Stimulated activated naive CD8-positive, alpha-beta T cell treated with anti-CD3 and anti-CD28 coated beads, Interleukin-15, amount 100 ng/mL, for 72 hours (primary cell): ENCODE measurements at places on chromosomes 16 and 17.

GRCh38 chr16:58236231-58236690 lies 38.4 kb upstream of the CSNK2A2 start:
- peak; percentile 52 for DNase-seq

DNA sequence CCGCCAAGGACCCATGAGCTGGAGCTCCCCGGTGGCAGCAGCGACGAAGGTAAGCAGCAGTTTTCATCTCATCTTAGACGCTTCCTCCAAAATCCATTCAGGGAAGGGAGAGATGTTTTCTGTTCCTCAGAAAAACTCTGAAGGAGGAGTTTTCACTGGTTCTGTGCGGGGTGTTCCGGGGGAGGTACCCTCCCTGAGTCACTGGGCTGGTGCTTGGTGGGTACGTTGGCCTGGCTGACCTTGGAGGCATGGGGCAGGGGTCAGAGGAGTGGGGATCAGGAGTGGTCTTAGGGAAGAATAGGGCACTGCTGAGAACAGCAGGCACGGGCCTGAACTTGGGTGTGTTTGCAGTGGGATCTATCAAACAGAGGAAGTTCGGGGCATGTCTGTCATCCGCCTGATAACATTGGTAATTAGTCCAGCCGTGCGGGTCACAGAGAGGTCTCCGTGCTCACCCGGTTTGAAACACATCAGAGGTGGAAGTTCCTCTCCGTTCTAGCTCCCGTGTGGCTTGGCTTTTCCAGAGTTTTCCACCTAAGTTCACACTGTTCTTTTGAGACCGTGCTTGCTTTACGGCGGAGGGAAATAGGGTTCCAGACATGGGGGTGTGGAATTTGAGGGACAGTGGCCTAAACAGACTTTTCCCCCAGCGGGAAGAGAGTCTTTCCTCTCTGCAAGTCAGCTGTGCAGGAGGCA lies 59.6 kb upstream of the CIBAR2 start:
- DNase-seq: no peak

- no peak for DNase-seq
Observed at GRCh38 chr16:63581570-63581969, 1540.3 kb downstream of the CDH11 start.

GRCh38 chr17:1030684-1031532 lies 34.0 kb downstream of the TIMM22 start:
- DNase-seq: no peak

GRCh38 chr17:39921323-39921722 lies 2.9 kb upstream of the GSDMB start:
- DNase-seq: peak; percentile 47

GRCh38 chr17:40075201-40075941 lies 12.6 kb downstream of the THRA start:
- peak; percentile 70 for DNase-seq

- DNase-seq: no peak
Observed at GRCh38 chr17:2403044-2403443, 2.2 kb upstream of the MNT start.

GRCh38 chr16:72983728-72984350 lies 64.1 kb downstream of the ZFHX3 start:
- DNase-seq: no peak

- no peak for DNase-seq
Observed at GRCh38 chr17:80774146-80774545, 217.5 kb upstream of the CHMP6 start.

DNA sequence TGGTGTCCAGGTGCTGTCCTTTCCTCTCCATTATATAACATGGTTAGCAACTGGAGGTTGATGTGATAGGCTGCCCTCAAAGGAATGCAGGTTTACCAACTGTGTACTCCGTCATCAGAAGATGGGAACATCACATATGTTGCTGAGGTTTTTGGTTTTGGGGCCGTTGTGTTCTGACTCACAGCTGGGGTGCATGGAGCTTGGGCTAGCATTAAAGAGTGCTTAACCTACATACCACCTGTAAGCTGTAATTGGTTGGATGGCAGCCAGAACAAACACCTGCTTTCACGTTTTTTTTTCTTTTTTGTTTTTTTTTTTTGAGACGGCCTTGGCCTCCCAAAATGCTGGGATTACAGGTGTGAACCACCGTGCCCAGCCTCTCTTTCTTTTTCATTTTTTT lies 20.9 kb downstream of the TMEM11 start:
- DNase-seq: no peak

DNA sequence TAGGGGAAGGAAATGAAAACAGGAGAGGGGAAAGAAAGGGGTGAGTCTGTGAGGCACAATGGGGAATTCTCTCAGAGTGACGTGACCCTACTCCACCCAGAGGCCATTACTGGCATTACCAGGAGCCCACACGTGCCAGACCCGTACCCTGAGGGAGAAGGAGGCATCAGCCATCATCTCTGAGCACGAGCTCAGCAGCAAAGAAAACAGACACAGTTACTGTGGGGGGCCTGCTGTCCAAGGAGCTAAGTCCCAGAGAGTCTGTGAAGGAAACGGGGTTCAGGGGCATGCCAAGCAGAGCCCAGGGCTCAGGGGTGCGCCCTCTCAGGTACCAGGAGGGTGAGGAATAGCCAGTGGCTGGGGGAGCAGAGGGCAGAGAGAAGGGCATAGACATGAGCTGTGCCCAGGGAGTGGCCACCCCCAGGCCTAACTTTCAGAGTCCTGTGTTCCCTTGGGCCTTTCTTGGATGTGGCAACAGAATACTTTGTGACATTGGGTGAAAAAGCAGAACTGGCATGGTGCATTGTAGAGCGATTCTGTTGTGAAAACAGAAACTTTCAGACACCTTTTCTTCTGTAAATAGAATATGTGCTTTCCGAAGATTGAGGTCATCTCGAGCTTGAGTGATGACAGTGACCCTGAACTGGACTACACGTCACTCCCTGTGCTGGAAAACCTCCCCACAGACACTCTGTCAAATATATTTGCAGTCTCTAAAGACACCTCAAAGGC lies 11.3 kb downstream of the TAF1C start:
- DNase-seq: peak; percentile 63

DNA sequence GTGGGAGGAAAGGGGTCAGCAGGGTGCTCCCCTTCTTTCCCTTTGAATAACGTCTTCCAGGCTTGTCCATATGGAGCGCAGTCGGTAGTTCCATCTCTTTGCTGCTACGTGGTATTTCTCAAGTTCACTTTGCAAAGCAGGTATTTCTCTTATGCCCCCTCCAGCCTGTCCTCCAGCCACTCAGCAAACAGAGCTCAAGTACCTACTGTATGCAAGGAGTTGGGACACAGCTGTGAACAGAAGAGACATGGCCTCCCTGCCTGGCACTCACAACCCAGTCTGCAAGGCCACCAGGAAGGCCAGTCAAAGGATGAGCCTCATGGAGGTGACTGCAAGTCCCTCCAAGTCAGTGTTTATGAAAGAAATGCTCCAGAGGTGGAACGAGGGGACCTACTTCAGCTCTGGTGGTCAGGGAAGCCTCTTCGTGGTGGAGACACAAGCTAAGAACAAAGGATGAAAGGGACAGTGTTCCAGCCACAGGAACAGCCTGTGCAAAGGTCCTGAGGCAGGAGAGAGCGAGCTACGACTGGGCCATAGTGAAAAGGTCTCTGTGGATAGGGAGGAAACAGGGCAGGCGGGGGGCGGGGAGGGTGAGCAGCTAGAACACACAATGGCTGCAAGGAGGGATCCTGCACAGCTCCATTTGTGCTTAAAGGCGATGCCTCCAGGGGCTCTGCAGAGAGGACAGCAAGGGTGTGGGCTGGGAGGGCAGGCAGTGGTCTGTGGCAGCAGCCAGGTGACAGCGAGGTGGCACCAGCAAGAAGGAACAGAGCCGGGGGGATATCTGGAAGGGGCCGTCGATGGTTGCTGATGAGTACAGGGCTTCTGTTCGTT lies 32.6 kb downstream of the PPL start:
- no peak for DNase-seq

DNA sequence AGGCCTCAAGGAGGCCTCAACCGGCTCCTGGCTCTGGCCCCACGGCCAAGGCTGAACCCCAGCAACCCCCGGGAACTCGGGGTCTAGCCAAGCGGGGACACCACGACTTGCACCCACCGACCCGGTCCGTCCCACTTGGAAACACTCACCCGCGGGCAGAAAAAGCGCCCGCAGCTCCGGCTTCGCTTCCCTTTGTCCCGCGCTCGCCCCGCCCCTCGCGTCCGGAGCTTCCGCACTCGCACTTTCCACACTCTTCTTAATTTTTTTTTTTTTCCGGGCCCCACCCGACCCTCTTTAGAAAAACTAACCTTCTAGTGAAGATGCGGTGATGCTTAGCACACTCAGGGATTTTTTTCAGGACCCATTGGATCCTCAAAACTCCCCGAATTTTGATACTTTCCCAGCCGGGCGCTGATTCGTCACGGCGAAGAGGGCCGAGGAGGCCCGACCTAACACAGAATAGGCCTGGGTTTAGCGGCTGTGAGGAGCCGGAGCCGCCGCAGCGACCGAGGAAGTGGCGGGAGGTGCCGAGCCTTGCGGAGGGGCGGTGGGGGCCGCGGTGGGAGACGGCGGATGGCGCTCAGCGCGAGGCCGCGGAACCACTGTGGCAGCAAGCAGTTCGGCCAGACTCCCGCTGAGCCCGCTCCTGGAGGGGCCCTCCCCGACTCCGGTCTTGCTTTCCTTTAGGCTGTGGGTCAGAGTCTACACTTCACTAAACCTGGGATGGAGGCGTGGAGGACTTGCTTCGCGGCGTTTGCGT lies at the start of gene SMARCE1:
Gene SMARCE1, minus strand, starts transcription at position 195 of the 760 bp plus-strand sequence. CDS start 2,016 bp downstream, outside the sequence.
- peak; percentile 81 for DNase-seq

DNA sequence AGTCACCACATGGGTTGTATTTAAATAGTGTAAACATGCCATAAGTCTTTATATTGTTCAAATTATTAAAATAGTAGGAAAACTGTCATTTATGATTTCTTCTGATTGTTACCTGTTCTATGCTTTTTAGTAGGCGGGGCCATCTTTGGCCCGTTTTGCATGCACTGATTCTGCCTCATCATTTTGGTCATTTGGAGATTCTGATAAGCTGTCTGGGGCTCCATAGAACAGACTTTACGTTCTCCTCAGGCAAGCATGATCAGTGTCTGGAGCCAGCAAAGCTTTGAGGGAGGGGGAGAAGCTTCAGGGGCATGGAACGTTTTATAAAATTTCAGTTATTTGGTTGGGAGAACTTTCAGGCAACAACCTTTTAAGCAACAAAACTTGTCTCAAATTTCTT lies 8.8 kb downstream of the NDEL1 start:
- no peak for DNase-seq

DNA sequence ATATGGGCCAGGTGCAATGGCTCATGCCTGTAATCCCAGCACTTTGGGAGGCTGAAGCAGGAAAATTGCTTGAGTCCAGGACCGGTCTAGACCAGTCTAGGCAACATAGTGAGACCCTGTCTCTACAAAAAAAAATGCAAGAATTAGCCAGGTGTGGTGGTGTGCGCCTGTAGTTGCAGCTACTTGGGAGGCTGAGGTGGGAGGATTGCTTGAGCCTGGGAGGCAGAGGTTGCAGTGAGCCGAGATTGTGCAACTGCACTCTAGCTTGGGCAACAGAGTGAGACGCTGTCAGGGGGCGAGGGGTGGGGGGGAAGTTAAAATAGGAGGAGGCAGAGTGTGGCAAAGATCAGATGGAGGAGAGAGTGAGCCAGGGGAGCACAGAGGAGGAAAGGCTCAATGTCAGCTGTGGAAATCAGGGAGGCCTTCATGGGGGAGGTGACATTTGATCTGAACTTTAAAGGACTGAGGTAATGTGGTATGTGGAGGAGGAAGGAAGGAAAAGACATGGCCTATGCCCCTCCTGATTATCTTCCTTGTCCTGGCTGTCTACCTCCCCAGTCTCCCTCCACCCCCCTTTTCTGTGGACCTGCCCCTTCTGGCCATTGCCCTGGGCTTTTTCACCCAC lies 4.7 kb upstream of the GOT2 start:
- no peak for DNase-seq

- no peak for DNase-seq
Observed at GRCh38 chr17:50221266-50221863, 19.9 kb upstream of the COL1A1 start.

DNA sequence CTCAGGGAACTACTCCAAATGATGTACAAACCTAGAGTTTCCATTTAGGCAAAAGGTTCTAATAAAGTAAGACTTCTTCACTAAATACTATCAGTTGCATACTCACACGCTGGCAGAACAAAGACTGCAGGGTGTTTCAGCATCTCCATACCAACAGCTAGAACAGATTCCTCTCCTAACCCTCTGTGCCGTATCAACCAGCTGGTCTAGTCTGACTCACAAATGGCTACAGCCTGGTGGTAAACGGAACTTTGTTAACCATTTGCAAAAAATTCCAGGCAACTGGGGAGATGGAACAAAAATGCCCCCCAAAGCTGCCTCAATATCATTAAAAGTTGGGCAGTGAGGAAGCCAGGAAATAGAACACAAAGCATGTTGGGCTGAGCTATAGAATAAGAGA lies 217.1 kb downstream of the GRIN2A start:
- no peak for DNase-seq

DNA sequence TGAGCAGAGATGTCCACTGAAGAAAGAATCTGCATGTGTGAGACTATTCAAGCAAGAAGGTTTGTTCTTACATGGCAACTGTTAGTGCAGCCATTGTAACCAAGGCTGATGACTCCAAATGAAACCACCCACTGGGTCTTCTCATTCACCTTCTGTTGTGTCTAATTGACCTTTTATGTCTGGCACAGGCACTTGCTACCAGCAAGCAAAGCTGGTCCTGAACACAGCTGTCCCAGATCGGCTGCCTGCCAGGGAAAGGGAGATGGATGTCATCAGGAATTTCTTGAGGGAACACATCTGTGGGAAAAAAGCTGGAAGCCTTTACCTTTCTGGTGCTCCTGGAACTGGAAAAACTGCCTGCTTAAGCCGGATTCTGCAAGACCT lies 3.6 kb downstream of the CDC6 start:
- no peak for DNase-seq

DNA sequence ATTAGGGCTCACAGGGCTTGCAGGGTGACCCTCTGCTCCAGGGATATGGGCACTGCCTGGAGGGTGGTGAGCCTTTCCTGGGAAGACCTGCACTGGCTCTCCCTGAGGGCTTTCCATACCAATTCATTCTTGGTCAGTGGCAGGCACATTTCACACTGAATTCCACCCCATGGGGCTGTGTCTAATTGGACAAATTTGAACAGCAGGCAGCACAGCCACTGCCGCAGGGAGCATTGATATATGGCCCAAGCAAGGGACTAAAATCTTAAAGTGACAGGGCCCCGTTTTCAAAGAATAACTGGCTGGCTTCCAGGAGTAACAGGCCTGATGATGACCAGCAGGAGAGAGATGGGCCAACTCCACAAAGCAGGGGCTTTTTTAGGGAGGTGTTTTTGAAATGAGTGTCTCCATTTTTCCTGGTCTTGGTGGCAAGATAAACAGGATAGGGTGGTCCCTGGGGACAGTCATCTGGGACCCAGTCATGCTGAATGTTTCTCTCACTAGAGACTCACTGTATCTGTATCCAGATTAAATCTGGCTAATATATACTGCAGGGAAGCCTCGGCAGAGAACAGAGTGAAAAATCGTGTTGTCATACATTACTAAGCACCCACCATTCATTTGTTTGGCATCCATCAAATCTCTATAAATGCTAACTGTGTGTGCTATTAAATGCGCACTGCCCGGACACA lies 74.1 kb upstream of the TBX2 start:
- no peak for DNase-seq

GRCh38 chr16:17382949-17383863 lies 87.6 kb downstream of the XYLT1 start:
- no peak for DNase-seq

- DNase-seq: no peak
Observed at GRCh38 chr17:2995886-2996809, 67.3 kb downstream of the OR1D5 start.

GRCh38 chr17:8976638-8977037 lies 11.1 kb upstream of the PIK3R5 start:
- no peak for DNase-seq

GRCh38 chr16:19517424-19518089 lies 4.3 kb downstream of the GDE1 start:
- no peak for DNase-seq

GRCh38 chr17:62597920-62598319 lies 29.6 kb upstream of the MRC2 start:
- DNase-seq: no peak
